KBM-7 (cell line): ENCODE measurements at places on chromosomes 11 and 22.

DNA sequence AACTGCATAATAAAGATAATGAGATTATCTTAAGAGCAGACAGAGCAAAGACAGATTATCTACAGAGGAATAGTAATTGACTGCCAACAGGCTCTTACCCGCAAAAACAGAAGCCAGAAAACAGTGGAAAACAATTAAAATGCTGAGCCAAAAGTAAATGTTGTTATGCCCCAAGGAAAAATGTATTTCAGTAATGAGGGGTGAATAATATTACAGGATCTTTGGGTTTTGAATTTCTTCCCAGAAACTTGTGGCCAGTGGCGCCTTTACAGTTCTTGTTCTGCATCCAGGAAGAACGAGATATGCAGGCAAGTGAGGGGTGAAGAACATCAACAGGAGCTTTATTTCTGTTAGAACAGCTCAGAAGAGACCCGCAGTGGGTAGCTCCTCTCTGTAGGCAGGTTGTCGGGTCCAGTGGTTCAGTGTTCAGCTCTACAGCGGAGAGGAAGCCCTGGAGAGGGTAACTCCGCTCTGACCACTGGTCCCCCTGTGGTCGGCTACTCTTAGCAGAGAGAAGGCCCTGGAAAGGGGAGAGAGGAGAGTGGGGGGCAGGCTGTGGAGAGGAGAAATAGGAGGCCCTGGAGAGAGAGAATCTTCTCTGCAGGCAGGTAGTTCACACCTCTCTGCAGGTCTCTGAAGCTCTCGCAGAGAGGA is 51.8 kb upstream of the SC5D start:
- no peak for DNase-seq

DNA sequence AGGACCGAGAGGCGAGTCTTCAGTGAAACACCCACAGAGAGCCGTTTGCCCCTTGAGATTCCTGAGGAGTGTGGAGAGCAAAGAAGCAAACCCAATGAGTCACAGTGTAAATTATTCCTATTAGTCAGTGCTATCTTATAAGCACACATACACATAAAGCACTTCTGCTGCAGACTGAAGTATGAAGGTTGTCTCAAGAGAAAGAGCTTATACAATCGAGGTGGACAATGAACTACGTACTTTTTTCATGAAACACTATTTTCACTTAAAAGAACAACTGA is 37.3 kb downstream of the GALNT18 start:
- DNase-seq = no peak

DNA sequence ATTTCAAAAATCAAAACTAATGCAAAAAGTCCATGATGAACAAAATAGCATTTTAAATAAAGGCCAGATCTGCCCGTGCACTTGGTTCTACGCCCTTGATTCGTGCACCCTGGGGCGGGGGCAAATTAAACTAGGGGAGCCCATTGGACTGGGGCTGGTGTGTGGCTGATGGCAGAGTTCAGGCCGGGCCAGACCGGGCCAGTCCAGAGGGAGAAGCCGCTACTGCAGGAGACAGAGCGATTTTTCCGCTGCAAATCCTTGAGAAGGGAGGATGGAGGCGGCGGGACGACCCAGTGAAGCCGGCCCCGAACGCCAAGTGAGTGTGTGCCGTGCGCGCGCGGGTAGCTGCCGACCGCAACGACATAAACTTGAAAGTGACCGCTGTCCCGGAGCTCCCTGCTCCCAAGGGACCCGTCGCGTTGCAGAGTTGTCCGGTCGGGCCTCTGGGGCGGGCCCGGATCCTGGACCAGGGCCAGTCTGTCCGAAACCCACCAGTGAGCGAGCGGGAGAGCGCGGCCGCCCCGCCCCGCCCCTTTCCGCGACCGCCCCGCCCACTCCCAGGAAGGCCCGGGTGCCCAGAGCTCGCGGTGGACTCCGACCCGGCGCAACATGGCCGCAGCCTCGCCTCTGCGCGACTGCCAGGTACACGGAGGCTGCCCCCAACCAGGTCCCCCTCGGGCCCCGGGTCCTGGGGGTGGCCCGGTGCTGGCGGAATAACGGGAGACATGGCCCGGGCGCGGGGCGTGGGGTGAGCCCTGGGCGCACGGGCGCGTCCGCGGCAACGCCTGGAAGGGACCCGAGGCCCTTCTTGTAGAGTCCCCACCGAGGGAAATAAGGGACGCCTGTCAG is at the start of gene TTC38:
Gene TTC38 (plus strand): TSS at position 578 of the 849 bp plus-strand sequence. CDS start 32 bp downstream, at position 610.
- peak; percentile 67 for DNase-seq

- no peak for DNase-seq
Measured at GRCh38 chr11:110488446-110488845, 58.7 kb downstream of the FDX1 start.

DNA sequence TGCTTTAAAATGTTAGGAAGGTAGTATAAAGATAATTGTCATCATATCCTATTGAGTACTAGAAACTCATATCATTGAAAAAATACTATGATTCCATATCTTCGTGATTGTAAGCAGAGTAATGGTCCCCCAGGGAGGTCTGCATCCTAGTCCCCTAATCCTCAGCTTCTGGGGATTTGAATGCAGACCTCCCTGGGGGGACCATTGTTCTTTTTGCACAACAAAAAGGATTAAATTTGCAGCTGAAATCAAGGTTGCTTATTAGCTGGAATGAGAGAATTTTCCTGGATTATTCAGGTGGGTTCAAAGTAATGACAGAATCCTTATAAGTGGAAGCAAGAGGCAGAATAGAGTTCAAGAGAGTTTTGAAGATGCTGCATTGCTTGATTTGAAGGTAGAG is 26.1 kb upstream of the MS4A6A start:
- DNase-seq = no peak

DNA sequence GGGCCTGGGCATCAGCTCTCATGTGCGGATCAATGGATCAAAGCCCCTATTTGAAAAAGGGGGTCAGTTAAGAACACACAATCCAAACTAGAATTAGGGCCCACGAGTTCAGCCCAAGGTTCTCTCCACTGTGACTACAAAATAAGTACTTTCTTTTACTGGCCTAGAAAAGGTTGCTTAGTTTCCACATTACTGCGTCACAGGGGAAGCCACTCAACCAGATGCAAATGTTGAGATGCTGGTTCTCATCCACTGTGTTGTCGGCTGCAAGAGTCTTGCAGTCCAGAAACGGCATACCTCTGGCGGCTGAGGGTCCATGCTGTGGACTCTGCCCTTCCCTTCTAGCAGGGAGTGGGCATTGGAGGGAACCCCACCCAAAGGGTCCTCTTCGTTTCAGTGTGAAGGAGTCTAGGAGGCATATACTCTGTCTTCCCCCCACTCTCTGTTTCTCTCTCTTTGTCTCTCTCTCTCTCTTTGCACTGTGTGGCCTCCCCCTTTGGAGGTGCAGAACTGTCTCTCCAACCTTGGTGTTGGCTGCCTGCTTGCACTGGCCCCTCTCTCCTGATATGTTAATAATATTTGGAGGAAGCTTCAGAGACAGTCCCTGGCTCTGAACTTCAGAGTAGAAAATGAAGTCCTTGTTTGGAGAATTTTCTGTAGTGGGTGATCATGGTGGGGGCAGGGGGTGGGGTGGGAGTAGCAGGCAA is 99.0 kb upstream of the NNMT start:
- no peak for DNase-seq

- no peak for DNase-seq
Measured at GRCh38 chr11:125325196-125325595, 160.6 kb downstream of the PKNOX2 start.

GRCh38 chr11:126484266-126484665 is 128.8 kb downstream of the ST3GAL4 start:
- DNase-seq = no peak

GRCh38 chr11:792873-793272 is 3.0 kb upstream of the CEND1 start:
- DNase-seq = no peak

DNA sequence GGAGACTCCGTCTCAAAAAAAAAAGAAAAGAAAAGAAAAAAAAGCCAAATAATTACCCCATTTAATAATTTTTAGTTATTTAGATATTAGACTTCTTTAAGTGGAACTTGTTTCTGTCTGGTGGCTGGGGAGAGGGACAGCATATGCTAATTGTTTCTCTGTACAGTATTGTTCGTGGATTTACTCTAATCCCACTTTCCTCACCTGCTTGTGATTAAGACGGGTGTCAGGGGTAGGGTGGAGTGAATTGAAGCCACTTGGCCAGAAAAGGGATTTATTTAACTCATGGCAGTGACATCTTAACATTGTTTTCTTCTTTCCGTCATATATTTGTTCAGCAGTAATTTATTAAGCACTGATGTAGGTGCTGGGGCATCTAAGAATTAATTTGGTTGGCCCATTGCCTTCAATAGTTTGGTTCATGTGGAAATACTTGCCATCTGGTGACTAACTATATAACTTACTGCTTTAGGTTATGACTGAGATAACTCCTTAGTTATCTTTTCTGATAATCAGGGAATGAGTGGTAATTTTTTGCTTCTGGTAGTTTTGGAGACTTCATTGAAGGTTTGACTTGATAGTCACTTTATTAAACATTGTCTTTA is 4.6 kb downstream of the TNRC6B start:
- DNase-seq = no peak
